CD4-positive, alpha-beta T cell treated with Interleukin-2 at 100 ng/mL for 4 hours (primary cell): ENCODE measurements at places on chromosomes 2 and 18.

GRCh38 chr18:77079954-77080682, 52.5 kb downstream of the MBP start:
- DNase-seq: peak; percentile 67

DNA sequence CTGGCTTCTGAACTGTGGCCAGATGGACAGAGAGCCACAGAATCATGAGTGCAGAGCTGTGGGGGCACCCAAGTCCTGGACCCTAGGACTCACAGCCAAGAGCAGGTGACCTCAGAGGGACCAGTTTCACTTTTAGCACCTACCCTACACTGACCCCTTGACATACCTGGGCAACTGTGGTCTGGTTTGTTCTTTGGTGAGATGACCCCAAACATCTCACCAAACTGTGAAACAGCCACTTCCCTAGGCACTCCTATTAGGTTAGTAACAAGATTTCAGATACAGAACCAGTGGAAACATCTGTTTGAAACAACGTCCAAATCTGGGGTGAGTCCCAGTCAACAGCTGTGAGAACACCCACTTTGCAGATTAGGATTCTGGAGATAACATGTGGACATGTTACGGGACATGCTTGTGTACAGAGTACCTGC, 1.9 kb upstream of the ZFP36L2 start:
- DNase-seq: no peak

GRCh38 chr2:176879426-176879995, 333.1 kb upstream of the HNRNPA3 start:
- DNase-seq: no peak

- no peak for DNase-seq
Observed at GRCh38 chr18:62529597-62529996, 6.8 kb downstream of the ZCCHC2 start.

GRCh38 chr2:58428096-58429013, 187.2 kb upstream of the FANCL start:
- no peak for DNase-seq

DNA sequence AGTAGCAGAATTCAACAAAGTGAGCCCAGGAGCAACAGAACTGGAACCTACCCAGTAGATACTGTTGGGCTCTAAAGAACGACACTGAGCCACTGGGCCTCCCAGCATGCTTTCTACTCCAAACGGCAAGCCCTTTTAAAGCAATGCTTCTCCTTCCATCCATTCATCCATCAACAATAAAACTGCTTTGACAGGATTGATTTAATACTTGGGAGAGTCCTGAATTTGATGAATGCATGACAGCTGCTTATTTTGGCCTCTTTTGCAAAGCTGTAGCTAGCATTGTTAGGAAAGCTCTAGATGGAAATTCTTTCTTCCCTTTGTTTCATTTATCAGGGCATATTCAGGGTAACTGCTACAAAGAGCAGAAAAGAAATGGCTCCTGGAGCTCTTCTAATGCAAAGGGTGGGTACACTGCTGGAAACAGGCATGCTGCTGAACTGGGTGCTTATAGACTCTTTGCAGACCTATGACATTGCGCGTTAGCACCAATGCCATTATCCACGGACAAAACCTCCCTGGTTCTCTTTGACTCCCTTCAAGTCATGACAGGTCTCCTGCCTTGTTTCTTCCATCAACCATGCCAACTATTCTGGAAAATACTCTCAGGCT, 138.4 kb upstream of the HNRNPA3 start:
- DNase-seq: no peak

DNA sequence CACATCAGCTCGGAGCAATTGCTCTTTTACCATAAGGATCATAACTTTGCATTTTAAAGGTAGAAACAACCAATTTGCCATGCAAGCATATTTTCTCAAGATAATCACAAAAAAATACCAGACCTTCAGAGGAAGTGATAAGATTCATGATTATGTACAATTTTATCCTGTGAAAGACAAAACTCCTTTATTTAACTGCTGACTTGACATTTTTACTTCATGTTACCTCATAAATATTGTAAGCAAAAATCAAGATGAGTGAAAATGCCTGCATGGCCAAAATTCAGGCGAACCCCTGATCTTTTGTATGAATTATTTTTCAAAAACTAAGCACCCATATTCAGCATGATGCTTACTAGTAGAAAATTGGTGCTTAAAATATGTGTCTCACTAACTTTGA, 246.4 kb downstream of the CD226 start:
- DNase-seq: no peak

- no peak for DNase-seq
Observed at GRCh38 chr18:24031916-24032315, 17.4 kb downstream of the TTC39C start.

DNA sequence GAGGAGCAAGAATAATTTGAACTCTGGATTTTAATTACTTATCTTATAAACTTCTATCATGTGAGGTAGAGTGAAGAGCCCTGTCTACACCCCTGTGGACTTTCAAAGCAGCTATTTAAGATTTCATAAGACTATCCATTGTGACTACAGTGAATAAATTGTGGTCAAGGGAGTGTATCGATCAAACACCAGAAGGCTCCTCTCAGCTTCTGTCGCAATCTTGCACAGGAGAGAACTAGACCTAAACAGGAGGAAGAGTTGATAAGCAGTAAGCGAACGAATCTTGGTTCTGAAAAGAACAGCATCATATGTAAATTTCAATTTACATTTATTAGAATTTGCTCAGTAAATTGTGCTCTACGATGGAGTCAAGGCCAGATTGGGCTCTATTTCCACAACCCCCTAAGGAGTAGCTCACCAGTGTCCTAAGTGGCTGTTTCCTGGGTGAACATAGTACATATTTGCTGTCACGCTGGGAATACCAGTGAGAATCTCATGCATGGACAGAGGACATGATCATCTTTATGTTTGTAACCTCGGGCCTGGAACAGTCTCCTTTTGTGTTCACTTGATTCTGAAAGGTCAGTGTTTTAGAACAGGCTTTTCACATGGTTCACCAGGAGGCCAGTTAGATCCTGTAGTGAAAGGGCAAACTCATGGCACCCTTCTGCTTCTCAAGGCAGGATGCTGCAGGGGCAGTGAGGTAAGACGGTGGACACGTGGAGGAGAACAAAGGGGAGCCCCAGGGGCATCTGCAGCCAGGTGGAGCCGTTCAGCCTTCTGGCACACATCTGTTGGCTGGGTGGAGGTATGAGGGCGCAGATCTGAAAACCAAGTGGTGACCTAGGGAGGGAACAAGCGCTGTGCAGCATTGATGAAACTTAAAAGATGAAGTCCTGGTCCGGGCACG, 33.3 kb downstream of the NPAS2 start:
- DNase-seq: no peak

DNA sequence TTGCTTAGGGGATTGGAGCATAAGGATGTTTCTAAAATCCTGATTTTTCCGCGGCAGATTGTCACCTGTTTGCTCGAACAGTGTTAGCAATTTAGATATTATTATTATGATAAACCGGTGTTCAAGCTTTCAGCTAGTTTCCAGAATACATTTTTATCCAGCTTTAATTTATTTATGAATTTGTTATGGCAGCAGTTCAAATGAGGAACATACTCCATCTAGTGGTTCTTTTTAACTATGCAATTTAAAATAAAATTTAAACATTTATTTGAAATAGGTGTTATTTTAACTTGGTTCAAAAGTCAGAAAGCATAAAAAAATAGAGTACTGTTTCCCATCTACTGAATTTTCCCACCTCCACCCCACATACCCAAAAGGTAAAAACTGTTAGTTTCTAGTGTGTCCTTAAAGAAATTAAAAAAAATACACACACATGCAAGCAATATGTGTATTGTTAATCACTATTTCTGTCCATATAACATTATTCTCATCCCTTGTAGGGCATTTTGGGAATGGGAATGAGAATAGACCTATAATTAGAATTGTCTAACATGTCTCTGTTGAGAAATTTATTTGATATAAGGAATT, 23.2 kb downstream of the ACOXL start:
- no peak for DNase-seq

GRCh38 chr2:30382995-30383394, 64.1 kb upstream of the LCLAT1 start:
- no peak for DNase-seq

DNA sequence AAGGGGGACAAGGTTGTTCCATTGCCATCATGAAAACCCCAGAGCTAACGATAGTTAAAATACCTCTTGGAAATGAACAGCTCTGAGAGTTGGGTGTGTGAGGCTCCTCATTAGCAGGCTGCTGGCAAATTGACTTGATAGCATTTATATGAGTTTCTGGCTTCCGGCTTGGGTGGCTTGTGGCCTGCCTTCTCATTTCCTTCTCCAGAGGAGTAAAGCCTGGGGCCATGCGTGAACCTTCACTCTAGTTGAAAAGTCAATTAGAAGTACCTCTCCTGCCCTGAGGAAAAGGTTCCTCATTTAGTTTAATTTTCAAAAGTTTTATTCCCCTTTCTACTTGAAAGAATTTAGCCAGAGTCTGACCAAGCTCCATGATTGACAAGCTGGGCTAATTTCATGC, 67.1 kb downstream of the MGAT5 start:
- DNase-seq: peak; percentile 57

DNA sequence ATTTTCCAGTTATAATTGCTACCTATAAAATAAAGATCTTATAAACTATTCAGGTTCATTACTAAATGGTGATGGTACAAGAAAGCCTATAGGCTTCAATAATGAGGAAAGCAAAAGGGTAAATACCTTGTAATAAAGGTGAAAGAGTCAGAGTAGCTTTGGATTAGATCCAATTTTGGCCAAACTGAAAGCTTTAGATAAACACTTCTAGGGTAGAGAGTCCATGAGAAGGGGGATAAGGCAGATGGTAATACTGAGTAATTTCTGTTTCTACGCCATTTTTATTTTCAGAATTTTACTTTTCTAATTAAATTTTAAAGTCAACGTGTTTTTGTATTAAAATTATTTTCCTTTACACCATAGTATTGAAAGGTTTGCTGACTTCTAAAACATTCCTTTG, 9.4 kb downstream of the CASP8 start:
- DNase-seq: no peak

- no peak for DNase-seq
Observed at GRCh38 chr2:104857262-104858005, 3.5 kb downstream of the POU3F3 start.

DNA sequence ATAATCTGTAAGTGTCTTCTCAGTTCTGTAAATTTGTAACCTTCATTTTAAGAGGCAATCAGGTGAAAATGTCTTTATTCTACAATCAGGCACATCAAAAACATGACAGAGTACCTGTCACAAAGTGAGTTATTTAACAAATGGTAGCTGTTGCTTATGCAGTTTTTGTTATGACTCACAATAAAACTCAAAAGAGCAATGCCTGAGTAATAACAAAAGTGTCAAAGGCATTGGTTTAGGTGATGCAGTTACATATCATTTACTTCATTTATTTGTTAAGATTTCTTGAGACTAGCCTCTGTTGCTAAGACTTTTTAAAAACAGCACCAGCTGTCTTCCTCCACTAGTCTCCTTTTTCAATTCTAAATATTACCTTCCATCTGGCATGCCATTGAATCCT, 177.8 kb downstream of the KIAA1328 start:
- DNase-seq: no peak

DNA sequence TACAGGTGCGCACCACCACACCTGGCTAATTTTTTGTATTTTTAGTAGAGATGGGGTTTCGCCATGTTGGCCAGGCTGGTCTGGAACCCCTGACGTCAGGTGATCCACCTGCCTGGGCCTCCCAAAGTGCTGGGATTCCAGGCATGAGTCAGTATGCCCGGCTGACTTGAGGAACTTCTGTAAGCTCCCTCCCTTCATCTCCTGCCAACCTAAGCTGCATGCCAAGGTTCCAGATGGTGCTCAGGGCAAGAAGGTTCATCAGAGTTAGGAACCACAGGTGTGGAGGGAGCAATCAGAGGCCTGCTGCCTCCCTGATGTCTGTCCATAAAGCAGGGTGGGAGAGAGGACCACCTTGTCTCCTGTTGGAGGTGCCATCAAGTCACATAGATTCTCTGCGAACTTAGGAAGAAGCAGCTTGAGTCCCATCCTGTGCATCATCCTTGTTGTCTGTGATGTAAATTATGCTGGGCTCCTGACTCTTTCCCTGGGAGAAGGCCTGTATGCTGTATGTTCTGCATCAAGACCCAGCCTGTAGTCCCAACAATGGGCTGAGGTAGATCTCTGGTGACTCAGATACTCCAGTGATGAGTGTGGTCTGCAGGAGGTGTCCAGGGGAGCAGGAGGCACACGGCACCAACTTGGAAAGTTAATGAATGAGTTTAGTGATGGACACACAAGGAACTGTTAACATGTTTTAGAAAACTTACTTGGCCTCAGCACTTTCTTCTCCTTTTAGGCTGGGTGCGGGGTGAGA, 53.1 kb downstream of the TMEM17 start:
- no peak for DNase-seq

GRCh38 chr2:106107509-106108131, 86.5 kb downstream of the UXS1 start:
- DNase-seq: peak; percentile 66

GRCh38 chr2:69033461-69034095, 20.6 kb downstream of the ANTXR1 start:
- no peak for DNase-seq

- no peak for DNase-seq
Observed at GRCh38 chr2:20224164-20224715, 690 bp downstream of the SDC1 start.

GRCh38 chr2:28422908-28423741, 30.5 kb downstream of the FOSL2 start:
- DNase-seq: no peak

GRCh38 chr18:22822024-22822423, 111.1 kb upstream of the RBBP8 start:
- DNase-seq: no peak

DNA sequence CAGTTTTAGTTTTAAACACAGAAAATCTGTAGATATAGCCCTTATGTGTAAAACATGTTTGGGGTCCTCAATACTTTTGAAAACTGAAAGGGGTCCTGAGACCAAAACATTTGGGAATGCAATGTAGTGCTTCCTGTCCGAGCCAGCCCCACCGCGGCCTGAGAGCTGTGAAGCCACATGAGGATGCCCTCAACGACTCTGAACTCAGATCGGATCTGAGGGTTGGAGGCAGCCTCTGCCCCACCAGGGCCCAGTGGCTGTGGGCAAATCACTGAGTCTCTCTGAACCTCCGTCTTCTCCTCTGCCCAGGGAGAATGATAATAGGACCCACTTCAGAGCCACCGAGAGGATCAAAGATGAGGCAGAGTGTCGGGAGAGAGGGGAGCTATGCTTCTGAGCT, 33.4 kb upstream of the HPCAL1 start:
- no peak for DNase-seq

GRCh38 chr2:50786345-50786744, 245.6 kb downstream of the NRXN1 start:
- DNase-seq: no peak

- DNase-seq: no peak
Observed at GRCh38 chr2:95315801-95316411, 18.8 kb downstream of the KCNIP3 start.

DNA sequence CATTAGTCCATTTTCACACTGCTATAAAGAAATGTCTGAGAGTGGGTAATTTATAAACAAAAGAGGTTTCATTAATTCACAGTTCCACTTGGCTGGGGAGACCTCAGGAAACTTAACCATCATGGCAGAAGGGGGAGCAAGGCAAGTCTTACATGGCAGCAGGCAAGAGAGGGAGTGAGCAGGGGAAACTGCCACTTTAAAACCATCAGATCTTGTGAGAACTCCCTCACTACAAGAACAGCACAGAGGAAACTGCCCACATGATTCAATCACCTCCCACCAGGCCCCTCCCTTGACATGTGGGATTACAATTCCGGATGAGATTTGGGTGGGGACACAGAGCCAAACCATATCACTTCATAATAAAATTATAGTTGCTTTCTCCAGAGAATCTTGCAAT, 365.5 kb upstream of the ID2 start:
- no peak for DNase-seq
